ENCODE measurements at places on chromosomes 5 and 9.

DNA sequence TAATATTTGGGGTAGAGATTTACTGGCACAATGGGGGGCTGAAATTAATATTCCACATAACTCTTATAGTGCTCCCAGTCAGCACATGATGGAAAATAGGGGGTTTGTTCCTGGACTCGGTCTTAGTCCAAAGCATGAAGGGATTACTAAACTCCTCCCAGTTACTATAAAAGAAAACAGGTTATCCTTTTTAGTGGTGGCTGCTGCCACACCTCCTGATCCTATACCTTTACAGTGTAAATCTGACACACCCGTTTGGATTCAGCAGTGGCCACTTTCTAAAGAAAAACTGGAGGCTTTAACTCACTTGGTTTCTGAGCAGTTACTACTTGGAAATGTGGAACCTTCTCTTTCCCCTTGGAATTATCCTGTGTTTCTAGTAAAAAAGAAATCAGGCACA is 572.9 kb upstream of the PTGER4 start:
- no peak for DNase-seq

DNA sequence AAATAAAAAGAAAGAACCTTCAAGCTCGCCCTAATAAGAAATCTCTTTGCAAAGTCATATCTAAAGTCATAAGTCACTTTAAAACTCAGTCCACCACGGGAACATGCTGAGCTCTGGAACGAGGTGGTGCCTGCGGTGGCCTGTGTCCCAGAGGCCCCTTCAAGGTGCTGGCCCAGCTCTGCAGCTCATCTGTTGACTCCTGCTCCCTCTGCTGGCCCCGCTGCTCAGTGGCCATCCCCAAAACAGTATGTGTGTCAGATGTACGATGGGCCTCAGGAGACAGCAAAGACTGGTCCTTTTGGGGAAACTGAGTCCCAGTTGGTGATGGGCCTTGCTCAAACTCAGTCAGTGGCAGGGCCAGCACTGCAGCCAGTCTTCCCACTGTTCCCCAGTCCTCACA is 22.8 kb upstream of the FOXB2 start:
- no peak for DNase-seq

- DNase-seq = no peak
Measured at GRCh38 chr9:13862654-13863053, 451.3 kb downstream of the NFIB start.

- DNase-seq = no peak
Measured at GRCh38 chr9:69798744-69799143, 21.9 kb upstream of the CFAP95 start.

GRCh38 chr5:34511915-34512314 is 144.2 kb upstream of the RAI14 start:
- DNase-seq = peak; percentile 70

- DNase-seq = no peak
Measured at GRCh38 chr5:178490935-178491652, 99.1 kb downstream of the COL23A1 start.

DNA sequence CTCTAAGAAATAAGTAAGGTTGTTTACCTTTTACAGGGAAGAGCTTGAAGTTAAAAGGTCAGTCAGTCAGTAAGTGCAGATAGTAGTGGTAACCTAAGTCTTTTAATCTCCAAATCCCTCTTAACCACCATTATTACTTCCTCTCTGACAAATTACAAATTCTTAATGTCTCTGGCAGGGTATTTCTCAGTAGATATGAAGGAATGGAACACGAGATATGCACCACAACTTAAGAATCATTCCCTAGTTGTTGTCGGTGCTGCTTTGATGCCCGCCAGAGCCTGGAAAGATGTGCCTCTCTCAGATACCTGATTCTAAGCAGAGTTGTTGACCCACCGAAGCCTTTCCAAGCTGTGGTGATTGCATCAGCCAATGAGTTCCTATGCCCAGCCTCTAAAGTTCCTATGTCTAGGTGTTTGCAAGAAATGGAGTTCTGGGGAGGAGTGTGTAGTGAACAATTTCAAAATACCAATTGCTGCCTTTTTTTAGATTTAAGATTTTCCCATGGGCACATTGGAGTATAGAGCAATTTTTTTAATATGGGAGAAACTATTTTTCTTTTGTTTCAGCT is 78.5 kb downstream of the CD180 start:
- no peak for DNase-seq

DNA sequence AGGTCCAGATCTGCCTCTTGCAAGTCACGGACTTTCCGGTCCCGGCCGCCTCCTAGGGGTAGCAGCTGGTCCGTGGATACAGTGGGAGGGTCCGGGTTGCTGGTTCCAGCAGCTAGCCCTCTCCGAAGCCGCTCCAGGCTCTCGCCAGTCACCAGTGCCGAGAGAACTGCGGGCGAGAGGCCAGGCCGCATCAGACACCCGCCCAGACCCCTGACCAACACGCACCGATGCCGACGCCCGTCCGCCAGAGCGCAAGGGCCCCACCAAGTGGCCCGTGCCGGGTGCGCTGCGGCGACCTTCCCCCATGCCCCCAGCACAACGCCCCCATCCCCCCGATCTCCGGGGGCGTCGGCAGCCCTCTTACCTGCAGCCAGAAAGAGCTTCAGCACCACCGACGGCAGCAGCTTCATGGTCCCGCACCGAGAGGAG is 470 bp downstream of the HBEGF start:
- DNase-seq = peak; percentile 87

DNA sequence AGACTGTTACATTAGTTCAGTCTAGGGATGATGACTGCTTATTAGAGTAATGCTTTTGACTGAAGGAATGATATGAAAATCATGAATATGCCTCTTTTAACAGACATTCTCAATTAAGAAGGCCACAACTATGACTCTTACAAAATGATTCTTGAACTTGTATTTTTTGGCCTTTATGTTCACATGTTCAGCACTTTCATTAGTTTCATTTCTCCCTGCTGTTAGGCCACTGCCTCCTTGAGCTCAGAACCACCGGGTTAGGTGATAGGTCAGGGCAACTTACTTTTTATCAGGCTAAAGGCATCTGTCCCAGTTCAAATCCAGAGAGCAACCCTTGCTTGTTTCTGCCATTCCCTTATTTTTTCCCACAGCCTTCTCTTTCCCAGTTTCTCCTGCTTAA is 235.2 kb upstream of the ELL2 start:
- DNase-seq = no peak

DNA sequence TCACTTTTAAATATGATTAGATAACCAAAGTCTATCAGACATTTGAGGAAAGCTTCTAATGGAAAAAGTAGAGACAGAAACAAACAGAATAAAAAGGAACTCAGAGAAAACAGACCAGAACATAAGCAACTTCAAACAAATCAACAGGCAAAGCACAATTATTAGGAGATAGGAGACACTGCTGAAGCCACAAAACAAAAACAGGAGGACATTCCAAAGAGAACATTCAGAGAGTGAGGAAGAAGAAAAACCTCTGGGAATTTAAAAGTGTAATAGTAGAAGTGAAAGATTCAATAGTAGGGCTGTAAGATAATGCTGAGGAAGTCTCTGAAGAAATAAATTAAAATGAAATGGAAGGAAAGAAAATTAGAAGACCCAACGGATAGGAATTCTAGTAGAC is 83.2 kb upstream of the TBCA start:
- no peak for DNase-seq

GRCh38 chr5:40755093-40755406 is 711 bp downstream of the TTC33 start:
- peak; percentile 72 for DNase-seq

GRCh38 chr5:13519131-13519530 is 425.4 kb downstream of the DNAH5 start:
- no peak for DNase-seq

DNA sequence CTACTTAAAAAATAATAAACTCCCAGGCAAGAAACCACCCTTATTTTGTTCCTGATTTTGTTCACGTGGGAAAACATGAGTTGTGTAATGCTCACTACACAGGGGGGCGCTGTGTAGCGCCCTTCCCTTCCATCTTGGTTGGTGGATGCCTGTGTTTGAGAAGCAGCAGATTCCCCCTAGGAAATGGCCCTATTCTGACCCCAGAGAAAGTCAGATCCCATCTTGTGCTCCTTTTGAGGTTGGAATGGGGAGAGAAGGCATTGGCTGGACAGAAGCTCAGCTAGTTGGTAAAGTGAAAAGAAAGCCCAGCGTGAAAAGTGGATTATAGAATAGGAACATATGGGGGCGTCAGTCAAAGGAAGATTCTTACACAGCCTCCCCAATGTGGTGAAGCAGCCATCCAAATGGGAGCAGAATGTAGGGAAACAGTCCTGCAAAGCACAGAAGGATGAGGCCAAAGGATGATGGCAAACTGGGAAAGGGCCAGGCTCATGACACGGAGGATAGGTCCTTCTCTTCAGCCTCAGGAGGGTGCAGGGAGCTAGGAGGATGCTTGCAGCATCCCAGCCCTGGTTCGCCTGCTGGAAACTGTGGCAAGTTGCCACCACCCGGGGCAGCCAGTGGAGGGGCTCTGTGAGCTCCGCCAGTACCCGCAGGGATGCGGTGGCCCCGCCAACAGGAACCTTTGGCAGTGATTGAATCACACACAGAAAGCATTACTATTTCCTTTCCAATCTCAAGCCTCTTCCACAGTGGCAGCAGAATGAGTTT is 314.2 kb upstream of the DAP start:
- DNase-seq = no peak

DNA sequence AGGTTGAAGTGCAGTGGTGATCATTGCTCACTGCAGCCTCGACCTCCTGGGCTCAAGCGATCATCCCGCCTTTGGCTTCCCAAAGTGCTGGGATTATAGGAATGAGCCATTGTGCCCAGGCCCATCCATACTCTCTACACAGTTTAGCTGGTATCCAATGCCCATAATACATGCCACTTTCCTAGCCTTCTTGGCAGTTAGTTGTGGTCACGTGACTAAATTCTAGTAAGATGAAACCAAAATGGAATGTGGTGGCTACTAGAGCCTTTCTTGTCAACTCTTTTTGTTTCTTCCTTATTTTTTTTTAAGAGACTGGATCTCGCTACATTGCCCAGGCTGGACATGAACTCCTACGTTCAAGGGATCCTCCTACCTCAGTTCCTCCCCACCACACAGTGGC is 15.3 kb upstream of the KIF27 start:
- no peak for DNase-seq

GRCh38 chr5:171175746-171176145 is 133.3 kb upstream of the TLX3 start:
- DNase-seq = no peak

DNA sequence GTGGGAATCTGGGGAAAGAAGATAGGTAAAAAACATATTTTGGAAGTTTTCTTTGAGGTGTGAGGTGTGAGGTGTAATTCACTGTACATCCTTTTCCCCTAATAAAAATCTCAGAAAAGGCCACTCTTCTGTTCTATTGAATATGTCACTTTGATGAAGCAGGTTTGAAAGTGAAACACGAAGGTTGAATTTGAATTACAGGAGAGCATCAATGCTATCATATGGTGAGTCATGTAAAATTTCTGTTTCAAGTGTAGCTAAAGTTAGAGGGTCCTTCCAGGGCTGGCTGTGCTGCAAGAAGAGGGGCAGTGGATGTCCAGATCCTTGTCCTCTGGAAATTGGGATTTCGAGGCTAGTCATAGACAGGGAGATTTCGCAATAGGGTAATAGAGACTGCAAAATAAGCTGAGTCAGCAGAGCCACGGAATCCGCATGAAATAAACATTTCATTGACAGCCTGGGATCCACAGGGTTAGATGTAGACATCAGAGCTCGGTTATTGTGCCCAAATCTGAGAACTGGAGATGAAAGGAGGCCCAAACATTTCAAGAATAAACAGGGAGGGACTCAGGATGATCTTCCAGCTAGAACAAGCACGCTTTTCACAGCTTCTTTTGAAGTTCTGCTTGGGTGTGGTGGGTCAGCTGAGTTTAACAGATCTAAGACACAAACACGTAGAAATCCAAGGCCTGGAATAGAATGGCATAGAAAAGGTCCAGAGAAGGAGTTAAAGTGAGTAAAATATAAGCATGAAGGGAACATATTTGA is 194.4 kb upstream of the CDKN2B start:
- no peak for DNase-seq

- DNase-seq = no peak
Measured at GRCh38 chr5:169832845-169833244, 147.4 kb downstream of the INSYN2B start.

DNA sequence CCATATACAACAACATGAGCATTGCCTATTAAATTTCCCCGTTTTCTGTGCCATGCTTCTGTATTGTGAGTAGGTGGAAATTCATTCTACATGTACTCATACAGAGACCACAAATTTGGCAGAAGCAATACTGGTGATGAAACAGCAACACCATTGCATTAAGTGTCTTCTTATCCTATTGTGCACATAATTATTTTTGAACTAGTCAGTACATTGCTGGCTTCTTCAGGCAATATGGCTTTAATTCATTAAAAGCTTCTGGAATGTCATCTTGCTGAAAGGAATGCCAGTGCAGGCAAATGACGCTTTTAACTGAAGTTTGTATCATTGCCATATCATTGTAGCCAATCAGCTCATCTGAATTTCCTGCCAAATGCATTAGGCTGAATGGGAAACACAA is 82.6 kb downstream of the KIAA1958 start:
- no peak for DNase-seq

GRCh38 chr5:98050583-98050982 is 722.9 kb upstream of the RGMB start:
- no peak for DNase-seq

DNA sequence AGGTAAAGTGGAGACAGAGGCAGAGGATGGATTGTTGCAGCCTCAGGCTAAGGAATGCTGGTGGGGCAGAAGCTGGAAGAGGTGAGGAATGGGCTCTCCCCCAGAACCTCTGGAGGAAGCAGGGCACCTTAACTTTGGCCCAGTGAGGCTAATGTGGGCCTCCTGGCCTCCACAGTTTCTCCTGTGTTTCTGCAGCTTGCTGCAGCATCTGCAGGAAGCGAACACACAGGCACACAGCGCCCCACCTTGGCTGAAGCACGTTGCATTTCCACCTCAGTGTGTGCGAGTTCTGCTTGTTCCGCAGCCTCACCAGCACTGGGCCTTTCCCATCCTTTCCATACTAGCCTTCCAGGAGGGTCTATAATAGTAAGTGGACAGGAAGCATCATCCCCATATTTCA is 27.2 kb upstream of the ASS1 start:
- no peak for DNase-seq

DNA sequence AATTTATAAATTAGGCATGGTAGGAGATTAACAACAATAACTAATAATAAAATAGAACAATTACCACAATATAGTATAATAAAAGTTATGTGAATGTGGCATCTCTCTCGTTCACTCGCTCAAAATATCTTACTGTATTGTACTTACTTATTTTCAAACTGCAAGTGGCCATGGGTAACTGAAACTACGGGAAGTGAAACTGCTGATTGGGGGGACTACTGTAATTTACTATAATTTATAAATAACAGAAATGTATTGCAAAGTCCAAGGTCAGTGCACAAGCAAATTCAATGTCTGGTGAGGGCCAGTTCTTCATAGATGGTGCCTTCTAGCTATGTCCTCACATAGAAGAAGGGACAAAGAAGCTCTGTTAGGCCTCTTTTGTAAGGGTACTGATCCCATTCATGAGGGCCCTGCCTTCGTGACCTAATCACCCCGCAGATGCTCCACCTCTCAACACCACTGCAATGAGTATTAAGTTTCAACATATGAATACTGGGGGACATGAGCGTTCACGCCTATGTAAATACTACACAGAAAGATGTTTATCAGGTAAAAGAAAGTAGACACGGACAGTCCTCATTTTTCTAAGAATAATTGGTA is 39.0 kb downstream of the KCNIP1 start:
- DNase-seq = no peak

All from Right ventricle myocardium inferior (tissue), 1 donor.